ENCODE measurements at places on chromosomes 13 and 19.

- DNase-seq: no peak
Observed at GRCh38 chr13:46516599-46517338, 36.2 kb upstream of the LRCH1 start.

DNA sequence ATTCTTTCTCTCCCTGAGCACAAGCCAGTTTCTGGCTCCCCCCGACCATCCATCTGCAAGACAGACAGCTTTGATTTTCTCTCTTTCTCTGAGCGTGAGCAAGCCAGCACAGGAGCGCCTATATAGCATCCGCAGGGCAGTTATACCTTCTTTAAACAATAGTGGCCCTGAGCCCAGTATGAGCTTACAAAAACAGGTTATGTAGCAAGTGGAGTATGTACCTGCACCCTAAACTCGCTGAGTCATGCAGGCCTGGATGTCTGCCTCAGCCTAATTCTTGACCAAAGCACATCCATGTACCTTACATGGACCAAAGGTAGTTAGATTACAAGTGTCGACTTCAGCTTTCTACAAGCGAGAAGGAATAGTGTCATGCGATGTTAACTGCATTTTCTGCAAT lies 61.7 kb downstream of the RAP2A start:
- DNase-seq: no peak

- DNase-seq: no peak
Observed at GRCh38 chr13:76800943-76801342, 85.3 kb downstream of the KCTD12 start.

- no peak for DNase-seq
Observed at GRCh38 chr13:96034662-96035061, 18.5 kb downstream of the UGGT2 start.

- no peak for DNase-seq
Observed at GRCh38 chr19:46974181-46974580, 45.5 kb upstream of the NPAS1 start.

GRCh38 chr13:20294497-20294896 lies 62.4 kb upstream of the GJB6 start:
- peak; percentile 77 for DNase-seq

DNA sequence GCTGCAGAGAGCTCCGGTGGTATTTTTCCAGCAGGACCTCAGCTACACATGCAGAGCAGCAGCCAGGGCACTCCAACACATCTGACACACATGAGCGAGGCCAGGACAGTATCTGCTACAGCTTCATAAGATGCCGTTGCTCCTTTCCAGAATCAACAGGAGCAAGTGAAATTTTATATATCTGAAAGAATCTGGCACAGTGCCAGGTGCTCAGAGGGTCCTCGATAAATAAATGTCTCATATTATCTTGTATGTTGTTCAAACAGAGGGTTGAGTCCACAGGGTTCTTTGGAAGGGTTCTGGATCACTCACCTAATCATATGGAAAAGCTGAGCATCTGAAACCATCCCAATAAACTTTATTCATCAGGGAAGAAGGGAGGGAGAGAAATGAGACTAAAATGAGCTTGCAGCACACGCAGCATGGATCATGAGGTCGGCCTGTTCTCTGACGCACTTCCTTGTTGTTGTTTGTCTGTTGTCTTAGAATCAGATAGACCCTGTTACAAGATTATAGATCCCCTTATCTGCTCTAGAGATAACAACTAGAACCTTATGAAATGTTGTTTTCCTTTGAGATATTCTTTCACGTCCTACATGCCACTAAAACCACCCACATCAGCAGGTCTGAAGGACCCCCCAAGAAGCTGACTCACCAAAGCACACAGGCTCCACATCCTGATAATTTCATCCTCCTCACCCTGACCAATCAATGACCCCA lies 3.2 kb upstream of the METTL21C start:
- DNase-seq: no peak

- peak; percentile 71 for DNase-seq
Observed at GRCh38 chr19:46299004-46299509, 2.2 kb downstream of the HIF3A start.

DNA sequence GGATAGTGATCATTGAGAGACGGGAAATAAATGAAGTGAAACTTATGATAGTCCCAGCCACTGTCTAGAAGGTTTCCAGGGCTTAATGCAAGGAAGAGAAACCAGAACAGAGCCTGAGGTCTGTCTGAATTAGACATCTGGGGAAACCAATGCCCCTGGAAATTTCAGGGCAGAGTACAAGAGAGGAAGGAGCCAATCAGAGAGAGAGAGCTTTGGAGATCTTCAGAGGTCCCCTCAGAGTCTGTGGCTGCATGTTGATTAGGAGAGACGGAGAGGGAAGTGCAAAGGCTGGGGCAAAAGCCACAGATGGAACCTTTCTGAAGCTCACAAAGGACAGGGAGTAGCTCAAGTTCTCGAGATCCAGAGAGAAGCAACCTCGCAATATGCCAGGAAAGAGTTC lies 378.0 kb downstream of the DNAJC15 start:
- DNase-seq: no peak

DNA sequence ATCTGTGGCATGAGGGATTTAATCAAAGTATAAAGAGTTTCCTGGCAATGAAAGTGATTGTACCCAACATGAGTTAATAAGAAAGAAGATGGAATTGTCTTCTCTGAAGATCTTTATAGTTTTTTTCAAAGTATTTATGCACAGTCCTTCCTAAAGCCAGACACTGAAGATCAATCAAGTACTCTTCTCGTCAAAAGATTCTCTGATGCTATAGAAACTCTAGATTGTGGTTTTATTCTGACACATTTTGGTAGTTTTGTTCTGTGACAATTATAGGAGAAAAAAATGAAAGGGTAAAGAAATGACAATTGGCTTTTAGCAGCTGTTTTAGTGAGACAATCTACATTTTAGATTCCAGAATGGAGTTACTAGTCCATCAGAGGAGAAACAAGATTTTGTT lies 10.4 kb upstream of the ENOX1 start:
- DNase-seq: no peak

GRCh38 chr19:28956961-28957360 lies 256.0 kb downstream of the UQCRFS1 start:
- no peak for DNase-seq

DNA sequence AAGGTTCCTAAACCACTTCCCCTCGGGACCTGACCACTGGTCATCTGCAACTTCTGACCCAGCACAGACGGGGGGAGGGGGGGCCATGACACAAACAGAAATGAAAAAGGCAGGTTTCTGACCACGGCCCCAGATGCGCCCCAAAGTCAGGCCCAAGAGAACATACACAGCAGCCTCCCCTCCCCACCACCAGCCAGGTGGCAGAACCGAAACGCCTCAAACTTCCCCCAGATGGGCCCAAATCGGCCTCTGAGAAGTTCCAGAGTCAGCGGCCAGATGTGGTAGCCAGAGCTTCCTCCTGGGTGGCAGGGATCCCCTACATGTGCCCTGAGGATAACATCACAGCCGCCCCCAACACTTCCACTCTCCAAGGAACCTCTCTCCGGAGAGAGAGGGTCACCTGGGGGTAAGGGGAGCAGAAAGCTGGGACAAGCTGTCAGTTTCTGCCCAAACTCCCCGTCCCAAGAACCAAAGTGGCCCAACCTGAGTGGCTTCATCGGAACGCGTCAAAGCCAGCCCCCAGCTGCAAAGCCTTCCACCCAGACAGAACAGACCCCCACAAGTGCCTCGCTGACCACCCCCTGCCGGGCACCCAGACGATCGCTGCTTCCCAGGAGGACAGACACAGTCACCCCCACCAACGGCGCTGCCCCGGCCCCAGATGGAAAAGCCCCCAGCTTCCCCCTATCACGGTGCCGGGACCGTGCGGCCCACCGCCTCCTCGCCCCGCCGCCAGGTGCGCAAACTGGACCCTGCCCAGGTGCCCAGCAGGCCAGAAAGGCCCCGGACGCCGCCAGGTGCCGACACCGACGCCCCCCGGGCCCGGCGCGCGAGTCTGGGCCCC lies 800 bp downstream of the ELL start:
- peak; percentile 73 for DNase-seq

- peak; percentile 97 for DNase-seq
Observed at GRCh38 chr19:917323-918151, at the start of gene KISS1R. Gene KISS1R, plus strand, starts transcription at chr19:917333. Its CDS starts 170 bp downstream, at chr19:917503.

GRCh38 chr19:38667661-38668171 lies 20.3 kb downstream of the ACTN4 start:
- DNase-seq: no peak
